ENCODE measurements at places on chromosomes 4 and X. TPM values are rescaled to one million over a fixed set of nuclear protein-coding genes. Genes with fewer than 3 reads are reported as not detected.
A peak's percentile ranks its signal among the peaks of the same experiment; 100 is the strongest.

GRCh38 chr4:97496298-97496873 is 646.9 kb downstream of the STPG2 start:
- no peak for DNase-seq

GRCh38 chrX:130575831-130576389 is 174.1 kb downstream of the RBMX2 start:
- peak; percentile 20 for DNase-seq

DNA sequence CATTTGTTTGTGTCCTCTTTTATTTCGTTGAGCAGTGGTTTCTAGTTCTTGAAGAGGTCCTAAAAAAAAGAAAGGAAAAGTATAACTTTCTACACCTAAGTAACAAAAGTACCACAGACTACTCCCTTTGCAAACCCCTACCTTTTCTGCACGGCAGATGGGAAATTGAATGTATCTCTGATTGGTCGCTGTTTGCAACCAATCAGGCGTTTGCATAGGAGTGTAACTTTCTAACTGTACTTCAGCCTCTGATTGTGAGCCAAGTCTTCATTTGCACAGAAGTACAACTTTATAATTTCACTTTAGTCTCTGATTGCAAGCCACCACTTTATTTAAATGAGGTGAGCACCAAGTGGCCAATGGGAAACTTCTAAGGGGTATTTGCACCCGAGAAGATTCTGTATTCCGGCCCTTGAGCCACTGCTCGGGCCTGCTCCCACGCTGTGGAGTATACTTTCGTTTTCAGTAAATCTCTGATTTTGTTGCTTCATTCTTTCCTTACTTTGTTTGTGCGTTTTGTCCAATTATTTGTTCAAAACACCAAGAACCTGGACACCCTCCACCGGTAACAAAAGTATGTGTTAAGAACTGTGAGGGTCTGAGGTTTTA is 40.3 kb upstream of the FHL1 start:
- no peak for DNase-seq

- DNase-seq: no peak
Observed at GRCh38 chr4:8355864-8356565, 84.5 kb downstream of the ACOX3 start.

- DNase-seq: no peak
Observed at GRCh38 chrX:135435933-135436332, 14.2 kb downstream of the SMIM10L2A start.

Gene MTMR8
- total RNA-seq: not detected

Measured in HFFc6 (cell line).